ENCODE measurements at places on chromosomes 6 and 20.

GRCh38 chr20:58906894-58907293 is 54.4 kb downstream of the GNAS start:
- no peak for DNase-seq

DNA sequence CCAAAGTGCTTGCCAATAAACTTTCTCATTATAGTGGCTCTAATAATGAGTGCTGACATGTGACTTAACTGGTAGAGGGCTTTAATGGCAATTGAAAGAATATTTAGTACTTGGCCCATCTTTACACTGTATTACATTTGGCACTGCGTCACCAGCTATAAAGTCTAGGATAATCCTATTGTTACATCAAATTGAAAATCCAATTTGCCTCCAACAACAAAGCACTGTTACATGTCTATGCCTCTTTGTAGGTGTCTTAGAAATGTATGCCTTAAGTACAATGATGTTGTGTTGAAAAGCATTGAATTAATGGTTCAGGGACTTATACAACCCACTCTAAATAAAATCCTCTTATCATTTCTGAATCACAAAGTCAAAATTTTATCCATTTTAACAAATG is 420.4 kb upstream of the JAG1 start:
- DNase-seq = no peak

DNA sequence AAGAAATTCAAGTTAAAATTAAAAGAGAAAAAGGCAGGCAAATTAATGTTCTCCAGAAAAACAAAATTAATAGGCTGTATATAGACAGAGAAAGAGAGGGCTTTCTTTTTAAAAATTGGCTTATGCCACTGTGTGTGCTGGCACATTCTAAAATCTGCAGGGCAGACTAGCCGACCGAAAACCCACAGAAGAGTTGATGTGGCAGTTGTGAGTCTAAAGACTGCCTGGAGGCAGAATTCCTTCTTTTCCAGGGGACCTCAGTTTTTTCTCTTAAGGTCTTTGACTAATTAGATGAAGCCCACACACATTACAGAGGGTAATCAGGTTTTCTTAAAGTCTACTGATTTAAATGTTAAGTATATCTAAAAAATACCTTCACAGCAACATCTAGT is 85.7 kb downstream of the GJA1 start:
- no peak for DNase-seq

- no peak for DNase-seq
These were observed 44.7 kb upstream of the SPDEF start for GRCh38 chr6:34600796-34601195.

GRCh38 chr6:136982928-136983327 is 60.8 kb downstream of the SLC35D3 start:
- no peak for DNase-seq

DNA sequence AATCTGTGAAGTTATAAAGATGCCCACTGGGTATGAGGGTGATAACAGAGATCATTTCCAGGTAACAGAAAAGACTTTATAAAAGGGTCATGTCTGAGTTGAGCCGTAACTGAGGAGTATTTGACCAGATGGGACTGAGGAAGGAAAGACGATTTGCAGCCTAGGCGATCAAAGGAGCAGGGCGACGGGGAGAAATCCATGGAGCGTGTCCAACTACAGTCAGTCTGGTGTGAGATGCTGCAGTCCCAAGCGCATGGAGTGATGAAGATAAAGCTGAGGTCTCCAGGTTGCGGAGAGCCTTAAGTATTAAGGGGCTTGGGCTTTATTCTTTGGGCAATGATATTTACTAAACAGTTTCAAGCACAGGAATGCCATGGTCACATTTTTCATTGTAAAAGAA is 166.7 kb downstream of the PRKN start:
- no peak for DNase-seq

GRCh38 chr20:63337786-63338420 is 23.2 kb downstream of the CHRNA4 start:
- no peak for DNase-seq

GRCh38 chr6:11161031-11161956 is 49.8 kb upstream of the ERVFRD-1 start:
- no peak for DNase-seq

DNA sequence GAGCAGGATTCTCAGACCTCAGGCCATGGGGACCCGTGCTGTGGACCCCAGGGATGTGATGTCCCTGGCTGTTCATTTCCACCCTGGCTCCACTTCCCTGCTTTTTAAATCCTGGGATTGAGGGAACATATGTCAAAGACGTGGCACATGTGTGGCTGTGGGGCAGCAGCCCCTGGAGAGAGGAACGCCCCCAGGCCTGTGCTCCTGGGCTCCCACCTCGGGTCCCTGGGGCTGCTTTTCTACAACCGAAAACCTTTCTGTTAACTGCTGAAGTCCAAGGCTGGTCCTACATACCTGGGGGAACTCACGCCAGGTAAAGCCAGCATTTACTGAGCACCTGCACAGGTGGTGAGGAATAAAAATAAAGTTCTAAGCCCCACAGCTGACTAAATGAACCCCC is 102.3 kb upstream of the FRMD1 start:
- DNase-seq = no peak

DNA sequence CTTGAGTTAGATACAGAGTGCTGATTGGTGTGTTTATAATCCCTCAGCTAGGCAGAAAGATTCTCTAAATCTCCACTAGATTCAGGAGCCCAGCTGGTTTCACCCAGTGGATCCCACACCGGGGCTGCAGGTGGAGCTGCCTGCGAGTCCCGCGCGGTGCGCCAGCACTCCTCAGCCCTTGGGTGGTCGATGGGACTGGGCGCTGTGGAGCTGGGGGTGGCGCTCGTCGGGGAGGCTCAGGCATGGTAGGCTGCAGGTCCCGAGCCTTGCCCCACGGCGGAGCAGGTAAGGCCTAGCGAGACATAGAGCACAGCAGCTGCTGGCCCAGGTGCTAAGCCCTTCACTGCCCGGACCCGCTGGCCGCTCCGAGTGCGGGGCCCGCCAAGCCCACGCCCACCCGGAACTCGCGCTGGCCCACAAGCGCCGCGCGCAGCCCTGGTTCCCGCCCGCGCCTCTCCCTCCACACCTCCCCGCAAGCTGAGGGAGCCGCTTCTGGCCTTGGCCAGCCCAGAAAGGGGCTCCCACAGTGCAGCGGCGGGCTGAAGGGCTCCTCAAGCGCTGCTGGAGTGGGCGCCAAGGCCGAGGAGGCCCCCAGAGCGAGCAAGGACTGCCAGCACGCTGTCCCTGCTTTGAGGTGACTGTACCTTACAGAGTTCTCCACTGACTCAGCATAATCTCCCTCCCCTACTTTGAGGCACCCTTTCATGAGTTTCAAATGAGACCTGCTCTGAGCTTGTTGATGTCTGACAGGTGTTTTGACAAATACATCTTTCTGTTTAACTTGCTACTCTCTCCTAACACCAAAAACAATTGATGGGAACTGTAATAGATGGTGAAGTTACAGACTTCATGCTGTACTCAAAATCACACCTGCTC is 3.9 kb upstream of the SSR1 start:
- DNase-seq = no peak

- no peak for DNase-seq
These were observed 51.9 kb upstream of the MRPS10 start for GRCh38 chr6:42269553-42269952.

- DNase-seq = no peak
These were observed 37.5 kb downstream of the SNAI1 start for GRCh38 chr20:50020288-50020687.

DNA sequence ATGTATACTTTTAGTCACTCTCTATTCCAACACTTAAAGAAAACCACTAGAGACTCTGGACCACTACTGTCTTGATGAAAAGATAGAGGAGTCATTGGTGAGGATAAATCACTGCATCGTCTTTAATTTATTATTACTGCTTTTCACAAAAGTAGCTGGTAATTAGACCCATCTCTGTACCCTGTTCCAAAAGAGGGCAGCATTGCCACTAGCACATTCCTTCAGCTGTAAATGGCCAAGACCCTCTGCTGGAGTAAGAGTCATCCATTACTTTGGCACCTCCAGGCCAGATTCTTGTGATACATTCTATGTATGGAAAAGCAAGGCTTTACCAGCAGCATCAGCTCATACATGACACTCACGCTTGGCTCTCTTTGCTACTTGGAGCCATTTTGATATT is 49.5 kb upstream of the PREP start:
- no peak for DNase-seq

DNA sequence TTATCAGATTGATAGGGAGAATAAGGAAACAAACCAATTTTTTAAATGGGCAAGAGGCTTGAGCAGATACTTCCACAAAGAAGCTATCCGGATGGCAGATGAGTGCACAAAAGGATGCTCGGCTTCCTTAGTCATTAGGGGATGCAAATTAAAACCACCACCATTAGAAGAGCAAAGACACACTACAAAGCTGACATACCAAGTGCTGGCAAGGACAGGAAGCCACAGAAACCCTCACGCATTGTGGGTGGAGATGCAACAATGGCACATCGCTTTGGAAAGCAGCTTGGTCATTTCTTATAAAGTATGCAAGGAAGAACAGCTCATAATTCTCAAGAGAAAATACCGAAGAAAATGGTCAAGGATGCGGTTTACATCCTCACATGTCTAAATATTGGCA is 19.8 kb downstream of the BFSP1 start:
- no peak for DNase-seq

- DNase-seq = no peak
These were observed 60.0 kb upstream of the EZR start for GRCh38 chr6:158879180-158879579.

DNA sequence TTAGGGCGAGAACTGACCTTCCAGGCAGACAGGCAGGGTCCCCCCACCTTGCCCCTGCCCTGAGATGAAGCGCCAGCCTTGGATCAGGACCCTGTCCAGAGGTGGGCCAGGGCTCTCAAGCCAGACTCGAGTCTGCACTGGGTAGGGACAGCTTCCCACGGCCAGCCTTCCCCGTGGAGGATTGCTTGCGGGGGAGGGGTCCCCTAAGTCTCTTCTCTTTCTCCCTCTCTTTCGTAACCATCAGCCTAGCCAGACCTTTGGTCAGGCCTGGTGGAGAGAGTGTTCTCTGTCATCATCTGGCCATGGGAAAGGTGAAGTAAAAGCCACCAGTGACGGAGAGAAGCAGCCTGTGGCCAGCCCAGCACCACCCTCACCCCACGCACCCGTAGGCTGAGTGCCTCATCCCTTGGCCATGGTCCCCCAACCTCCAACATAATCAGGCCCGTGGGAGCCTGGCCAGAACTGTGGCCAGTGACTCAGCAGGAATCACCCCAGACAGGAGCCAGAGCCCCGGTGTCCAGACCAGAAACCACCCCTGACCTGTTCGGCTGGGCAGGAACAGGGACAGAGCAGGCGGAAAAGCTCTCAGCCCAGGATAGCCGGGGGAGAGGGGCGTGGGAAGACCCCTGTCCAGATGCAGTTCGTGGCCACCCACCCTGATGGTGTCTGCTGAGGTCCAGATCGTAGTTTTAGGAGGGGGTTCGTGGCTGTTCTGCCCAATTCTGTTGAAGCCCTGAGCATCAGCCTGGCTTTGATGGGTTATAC is 47.1 kb downstream of the SNAI1 start:
- DNase-seq = no peak

DNA sequence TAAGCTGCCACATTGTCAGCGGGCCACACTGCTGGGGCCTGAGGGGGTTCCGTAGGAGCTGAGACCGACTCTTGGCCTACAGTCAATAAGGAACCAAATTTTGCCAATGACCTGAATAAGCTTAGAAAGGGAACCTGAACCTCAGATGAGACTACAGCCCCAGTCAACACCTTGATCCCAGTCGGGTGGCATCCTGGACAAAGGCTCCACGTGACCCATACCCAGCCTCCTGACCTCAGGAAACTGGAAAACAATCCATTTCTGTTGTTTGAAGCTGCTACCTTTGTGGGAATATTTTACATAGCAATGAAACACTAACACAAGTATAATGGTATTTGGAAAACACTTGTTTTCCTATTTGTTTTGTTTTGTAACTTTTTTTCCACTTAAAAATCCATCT is 179.9 kb upstream of the RALGAPA2 start:
- no peak for DNase-seq

- DNase-seq = no peak
These were observed 159.8 kb downstream of the KCNQ5 start for GRCh38 chr6:72781624-72782023.

DNA sequence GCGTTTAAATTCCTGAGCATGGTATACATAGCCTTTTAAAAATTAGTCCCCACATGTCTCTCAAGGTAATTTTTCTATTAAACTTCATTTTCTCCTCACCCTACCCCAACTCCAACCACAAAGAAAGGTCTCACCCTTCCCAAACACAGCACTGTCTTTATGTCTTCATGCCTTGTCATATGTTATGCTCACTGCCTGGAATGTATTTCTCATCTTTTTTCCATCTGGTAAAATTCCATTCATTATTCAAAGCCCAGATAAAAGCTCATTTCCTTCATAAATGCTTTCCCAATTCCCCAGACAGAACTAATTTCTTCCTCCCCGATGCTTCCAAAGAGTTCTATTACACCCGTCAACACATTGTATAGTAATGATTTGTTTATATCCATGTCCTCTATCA is 302.0 kb downstream of the ALDH8A1 start:
- DNase-seq = no peak

DNA sequence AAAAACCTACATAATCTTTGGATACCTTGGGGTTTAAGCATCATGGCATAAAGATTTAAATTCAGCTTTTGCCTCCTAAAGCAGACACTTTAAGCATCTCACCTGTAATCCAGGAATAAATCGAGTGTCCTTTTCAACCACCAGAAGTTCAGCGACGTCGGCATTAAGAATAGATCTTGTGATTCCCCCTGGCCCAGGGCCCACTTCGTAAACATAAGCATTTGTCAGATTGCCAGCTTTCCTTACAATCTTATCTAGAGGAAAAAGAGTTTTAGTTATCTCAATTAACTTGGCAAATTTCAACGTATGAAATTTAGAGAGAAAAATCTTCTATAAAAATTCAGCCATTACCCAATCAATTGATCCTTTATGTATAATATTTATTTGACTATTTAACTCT is 3.2 kb downstream of the TFB1M start:
- no peak for DNase-seq

DNA sequence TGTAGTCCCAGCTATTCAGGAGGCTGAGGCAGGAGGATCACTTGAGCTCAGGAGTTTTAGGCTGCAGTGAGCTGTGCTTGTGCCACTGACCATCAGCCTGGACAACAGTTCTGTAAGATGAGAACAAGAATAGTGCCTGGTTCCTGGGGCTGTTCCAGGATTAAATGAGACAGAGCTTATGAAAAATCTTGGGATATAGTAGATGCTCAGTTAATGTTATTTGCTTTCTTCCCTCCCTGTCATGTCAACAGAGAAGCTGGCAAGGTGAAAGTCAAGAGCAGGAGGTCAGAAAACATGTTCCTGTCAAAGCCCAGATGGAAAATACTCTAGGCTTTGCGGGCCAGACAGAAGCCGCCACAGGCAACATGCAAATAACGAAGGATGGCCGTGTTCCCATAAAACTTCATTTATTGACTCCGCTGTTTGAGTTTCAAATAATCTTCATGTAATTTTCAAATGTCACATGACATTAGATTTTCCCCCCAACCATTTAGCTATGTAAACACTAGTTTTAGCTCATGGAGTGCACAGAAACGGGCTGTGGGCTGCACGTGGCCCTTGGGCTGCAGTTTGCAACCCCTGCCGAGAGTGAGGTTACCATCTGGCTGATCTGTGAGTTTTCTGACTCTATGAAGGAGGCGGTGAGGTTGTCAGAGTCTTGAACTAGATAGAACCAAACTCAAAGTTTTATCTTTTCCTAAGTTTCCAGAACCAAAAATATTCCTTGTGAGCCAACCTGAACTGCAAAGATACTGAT is 63.4 kb upstream of the PMEPA1 start:
- no peak for DNase-seq

- no peak for DNase-seq
These were observed 332.1 kb downstream of the UTRN start for GRCh38 chr6:144617191-144617590.
